Calu3 (cell line): ENCODE measurements at places on chromosomes 2 and 18. TPM values are rescaled to one million over a fixed set of nuclear protein-coding genes. Genes with fewer than 3 reads are reported as not detected.

DNA sequence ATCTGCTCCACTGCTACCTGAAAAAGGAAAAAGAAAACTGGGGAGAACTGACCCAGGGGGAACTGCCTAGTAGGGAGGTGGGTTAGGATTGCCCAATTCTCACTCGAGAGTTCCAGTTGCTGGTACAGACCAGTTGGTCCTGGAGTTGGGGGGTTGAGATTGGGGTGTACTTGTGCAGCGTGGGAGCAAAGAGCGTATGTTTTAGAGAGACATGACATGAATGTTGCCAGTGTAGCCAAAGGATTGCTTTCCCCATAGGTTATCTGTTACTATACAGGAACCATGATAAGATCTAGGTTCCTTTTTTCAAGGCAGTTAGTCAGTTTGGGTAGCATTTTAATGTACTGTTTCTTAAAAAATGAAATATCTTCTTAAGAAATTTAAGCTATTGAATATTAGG lies 68.6 kb downstream of the APLF start:
- no peaks in the 10 kb centered on the region for H3K4me1 ChIP-seq
- no peak for DNase-seq
- no peak overlapping the region for H3K27ac ChIP-seq

Gene UGGT1
- total RNA-seq: 59.2 and 71.3 TPM in 2 replicates

GRCh38 chr18:79385326-79385707 lies 10.4 kb upstream of the NFATC1 start:
- DNase-seq: no peak
- no peak overlapping the region for H3K4me3 ChIP-seq
- peaks cover 14% of the 10 kb centered on the region for H3K36me3 ChIP-seq

Gene GREB1
- 0.54 and 0.90 TPM in 2 replicates for total RNA-seq

Gene ZNF804A
- total RNA-seq: 0.09 TPM in 1 of 2 replicates, not detected in the other

- H3K27me3 ChIP-seq: no peaks in the 10 kb centered on the region
- H3K4me1 ChIP-seq: peaks cover 2% of the 10 kb centered on the region
- DNase-seq: no peak
- H3K27ac ChIP-seq: no peak overlapping the region
- peaks cover 51% of the 10 kb centered on the region for H3K36me3 ChIP-seq
Measured at GRCh38 chr18:49585781-49586663, 24.2 kb downstream of the LIPG start.

Gene TSPYL6
- total RNA-seq: not detected in 2 replicates

DNA sequence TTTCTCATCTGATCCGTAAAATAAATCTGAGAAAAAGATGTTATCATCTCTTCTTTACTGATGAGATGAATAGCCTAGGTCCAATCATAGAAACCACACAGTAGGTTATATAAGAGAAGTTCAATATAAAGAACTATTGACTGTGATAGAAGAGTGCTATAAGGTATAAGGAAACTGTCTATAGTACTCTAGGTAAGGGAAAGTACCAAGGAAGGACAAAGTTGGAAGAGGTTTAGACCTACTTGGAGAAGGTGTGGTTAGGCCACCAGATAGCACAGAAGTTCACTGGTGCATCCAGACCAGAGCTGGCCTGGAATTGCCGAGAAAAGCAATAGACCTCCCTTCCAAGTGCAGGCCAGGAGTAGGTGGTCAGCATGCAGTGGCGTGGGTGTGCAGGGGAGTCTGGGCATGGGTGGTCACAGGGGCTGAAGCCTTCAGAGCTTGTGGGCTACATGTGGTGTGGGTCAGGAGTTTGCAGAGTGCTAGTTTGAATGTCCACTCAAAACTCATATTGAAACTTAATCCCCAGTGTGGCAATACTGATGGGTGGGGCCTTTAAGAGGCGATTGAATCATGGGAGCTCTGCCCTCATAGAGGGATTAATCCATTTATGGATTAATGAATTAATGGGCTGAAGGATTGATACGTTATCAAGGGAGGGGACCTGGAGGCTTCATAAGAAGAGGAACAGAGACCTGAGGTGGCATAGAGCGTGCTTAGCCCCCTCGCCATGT lies 86.3 kb downstream of the ALPK2 start:
- no peak for DNase-seq
- H3K27ac ChIP-seq: peak overlapping the region; percentile 81
- H3K4me3 ChIP-seq: no peak overlapping the region
- no peaks in the 10 kb centered on the region for H3K27me3 ChIP-seq

GRCh38 chr2:101521487-101521886 lies 46.6 kb upstream of the RFX8 start:
- H3K4me3 ChIP-seq: no peak overlapping the region
- no peaks in the 10 kb centered on the region for H3K36me3 ChIP-seq
- peaks cover 38% of the 10 kb centered on the region for H3K4me1 ChIP-seq
- H3K27ac ChIP-seq: no peak overlapping the region
- DNase-seq: no peak
- no peaks in the 10 kb centered on the region for H3K27me3 ChIP-seq

GRCh38 chr2:233679196-233679595 lies 2.5 kb upstream of the UGT1A7 start:
- H3K4me1 ChIP-seq: no peaks in the 10 kb centered on the region
- no peak overlapping the region for H3K4me3 ChIP-seq
- no peaks in the 10 kb centered on the region for H3K36me3 ChIP-seq
- H3K27me3 ChIP-seq: no peaks in the 10 kb centered on the region
- no peak overlapping the region for H3K27ac ChIP-seq

DNA sequence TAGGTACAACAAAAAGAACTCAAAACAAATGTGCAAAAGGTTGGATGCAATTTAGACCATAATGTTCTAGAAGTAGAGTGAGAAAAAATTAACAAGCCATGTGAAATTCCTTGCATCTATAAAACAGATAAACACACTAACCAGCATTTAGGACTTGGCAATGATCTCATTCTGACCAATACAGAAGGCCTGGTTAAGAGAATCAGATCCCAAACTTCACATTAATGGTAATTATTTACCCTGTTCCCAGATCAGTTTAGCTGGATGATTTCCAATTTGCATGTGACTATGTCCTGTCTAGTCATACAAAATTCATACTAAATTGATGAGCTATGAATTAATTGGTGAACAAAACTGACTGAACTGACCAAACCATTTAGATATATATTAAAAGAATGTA lies 98.4 kb upstream of the FIGN start:
- H3K27ac ChIP-seq: no peak overlapping the region
- no peak for DNase-seq
- H3K27me3 ChIP-seq: no peaks in the 10 kb centered on the region
- no peaks in the 10 kb centered on the region for H3K4me1 ChIP-seq
- H3K36me3 ChIP-seq: no peaks in the 10 kb centered on the region
